ENCODE measurements at places on chromosomes 2 and 18.

DNA sequence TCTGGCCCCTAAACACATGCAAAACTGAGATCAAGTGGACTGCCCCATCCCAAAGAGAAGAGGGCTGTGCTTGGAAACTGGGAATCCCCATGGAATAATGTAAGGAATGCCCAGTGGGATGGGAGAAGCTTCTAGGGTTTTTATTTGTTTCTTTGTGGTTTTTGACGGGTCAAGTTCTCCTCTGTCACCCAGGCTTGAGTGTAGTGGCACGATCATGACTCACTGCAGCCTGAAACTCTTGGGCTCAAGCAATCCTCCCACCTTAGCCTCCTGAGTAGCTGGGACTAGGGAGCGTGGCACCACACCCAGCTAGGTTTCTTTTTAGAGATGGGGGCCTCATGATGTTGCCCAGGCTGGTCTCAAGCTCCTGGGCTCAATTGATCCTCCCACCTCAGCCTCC, 101.7 kb upstream of the ZSWIM2 start:
- DNase-seq = no peak

DNA sequence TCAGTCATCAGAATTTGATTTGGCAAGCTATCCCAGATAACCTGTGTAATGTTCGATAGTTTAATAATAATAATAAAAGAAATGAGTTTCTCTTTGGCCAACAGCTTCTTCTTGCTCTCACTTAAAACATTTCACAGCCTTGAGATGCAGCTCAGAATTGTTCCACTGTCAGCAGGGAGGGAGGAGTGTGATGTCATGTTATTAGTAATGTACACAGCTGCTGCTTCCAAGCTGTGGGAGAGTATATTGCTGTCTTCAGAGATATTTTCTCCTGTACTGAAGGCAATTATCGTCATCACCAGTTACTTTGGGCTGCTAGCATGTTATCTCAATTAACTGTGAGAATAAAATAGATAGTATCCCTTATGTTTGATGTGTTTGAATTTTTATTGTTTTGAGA, 146.9 kb upstream of the MAP3K20 start:
- no peak for DNase-seq

DNA sequence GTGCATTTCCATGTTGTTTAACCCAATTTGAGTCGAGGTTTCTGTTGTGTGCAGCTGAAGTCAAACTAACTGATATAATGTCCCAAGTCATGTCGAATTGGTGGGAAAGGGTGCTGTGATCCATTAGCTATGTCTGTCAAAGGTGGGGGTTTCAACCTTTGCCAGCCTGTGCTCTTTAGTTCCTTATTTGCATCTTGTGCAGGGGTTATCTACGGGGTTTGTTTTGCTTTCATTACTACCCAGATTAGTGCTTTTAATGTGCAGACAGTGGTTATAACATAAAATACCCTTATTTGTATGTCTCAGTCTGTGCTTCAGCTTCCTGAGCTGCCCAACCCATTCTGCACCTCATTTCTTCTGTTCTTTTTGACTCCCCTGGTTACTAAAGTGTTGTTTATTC, 271.9 kb upstream of the CXCR4 start:
- DNase-seq = no peak

GRCh38 chr2:166994588-166995336, 106.5 kb downstream of the XIRP2 start:
- DNase-seq = no peak

GRCh38 chr2:216607277-216607560, 26.0 kb upstream of the IGFBP2 start:
- DNase-seq = no peak

DNA sequence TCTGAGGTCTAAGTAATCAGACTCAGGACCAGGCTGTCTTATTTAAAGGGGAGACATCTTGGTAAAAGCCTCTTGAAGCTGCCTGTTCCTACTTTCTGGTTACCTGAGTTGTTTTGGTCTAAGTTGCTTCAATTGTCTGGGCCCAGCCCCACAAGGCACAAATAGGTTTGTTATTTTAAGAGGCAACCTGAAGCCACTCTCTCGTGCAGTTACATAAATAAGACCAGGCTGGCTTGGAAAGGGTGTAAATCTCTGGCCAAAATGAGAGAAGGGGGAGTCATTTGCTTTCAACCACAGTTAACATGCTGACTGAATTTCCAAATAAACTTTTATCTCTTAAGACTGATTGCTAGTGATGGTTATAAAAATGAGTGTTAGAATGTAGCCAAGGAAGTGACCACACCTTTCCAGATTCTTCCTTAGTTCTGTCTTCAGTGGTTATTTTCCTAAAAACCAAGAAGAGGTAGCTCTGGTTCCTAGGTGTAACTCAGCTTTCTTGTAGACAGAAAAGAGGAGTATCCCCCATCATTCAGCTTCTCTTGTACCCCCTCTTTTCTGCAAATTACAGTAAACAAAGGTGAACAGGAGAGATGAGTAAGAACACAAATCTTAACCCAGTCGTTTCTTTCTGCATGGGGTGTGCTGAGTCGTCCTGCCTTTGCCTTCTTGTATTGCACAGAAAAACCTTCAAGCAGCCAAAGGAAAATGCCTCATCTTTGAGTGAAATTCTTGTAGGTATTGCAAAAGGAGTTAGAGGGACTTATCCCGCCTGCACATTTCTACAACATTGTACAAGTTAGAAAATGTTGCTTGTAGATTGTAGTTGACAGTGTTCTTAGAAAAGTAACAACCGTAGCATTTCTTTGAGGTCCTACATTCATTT, 161.5 kb upstream of the NT5C1B start:
- peak; percentile 54 for DNase-seq

GRCh38 chr2:69489793-69490192, 52.6 kb upstream of the NFU1 start:
- DNase-seq = no peak

GRCh38 chr18:79738041-79738461, 58.4 kb downstream of the CTDP1 start:
- DNase-seq = no peak

- no peak for DNase-seq
These were observed 172.4 kb downstream of the DDX1 start for GRCh38 chr2:15763822-15764682.

DNA sequence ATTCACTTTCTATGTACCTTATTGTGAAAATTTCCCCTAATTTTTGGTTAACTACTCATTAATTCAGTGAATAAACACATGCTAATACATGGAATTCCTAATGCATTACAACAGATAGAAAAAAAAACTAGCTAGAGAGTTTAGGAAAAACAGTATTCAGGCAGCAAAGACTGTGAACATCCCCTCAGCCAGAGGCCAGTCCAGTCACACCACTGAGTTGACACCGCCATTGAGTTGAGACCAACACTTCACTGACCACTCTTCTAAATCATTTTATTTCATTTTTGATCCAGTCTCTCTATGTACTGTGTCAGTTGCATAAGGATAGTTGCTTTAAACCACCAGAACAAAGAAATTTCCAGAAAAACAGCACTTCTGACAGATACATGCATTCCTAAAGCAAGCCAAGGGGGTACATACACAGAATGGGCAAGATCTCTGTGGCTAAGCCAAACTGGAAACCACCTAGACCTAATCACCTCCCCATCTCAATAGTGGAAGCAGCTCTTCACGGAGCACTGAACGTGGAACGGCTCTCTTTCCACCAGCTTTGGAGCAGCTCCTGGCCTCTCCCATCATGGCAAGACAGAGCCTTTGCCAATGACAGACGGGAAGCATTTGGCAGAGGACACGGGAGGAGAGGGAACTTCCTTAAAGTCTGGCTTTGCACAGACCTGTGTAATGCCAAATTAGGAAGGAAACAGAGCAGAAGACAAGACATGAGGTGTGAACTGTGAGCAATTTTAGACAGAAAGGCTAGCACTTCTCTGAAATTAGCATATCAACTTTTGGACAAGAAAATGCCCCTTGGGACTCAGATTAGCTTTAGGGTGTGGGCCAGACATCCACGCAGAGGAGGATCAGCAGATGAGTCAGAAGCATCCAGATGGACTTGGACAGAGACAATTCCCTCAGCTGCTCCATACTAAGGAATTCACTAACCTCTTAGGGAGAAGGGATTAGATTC, 36.4 kb downstream of the CACNB4 start:
- DNase-seq = no peak

GRCh38 chr2:13030606-13031005, 313.9 kb downstream of the TRIB2 start:
- DNase-seq = no peak

- no peak for DNase-seq
These were observed 2.6 kb upstream of the PRLH start for GRCh38 chr2:237563816-237564215.

DNA sequence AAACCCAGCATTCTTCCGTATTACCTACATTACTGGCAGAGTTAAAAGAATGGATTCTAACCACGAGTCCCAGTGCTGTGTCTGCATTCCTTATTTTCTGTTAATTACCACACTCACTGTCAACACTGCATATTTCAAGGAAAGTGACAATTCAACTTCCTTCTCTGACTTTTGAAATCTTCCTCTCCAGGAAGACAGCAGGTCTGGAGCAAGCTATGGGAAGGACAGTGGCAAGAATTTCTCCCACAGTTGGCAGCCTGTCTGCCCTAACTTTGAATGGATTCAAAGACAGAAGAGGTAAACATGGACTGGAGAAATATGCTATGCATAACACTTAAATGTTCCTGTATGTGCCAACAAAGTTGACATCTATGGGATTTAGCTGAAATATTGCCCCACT, 700.5 kb upstream of the CHAC2 start:
- DNase-seq = no peak

- no peak for DNase-seq
These were observed 126.7 kb downstream of the BCL2 start for GRCh38 chr18:63192885-63193349.

DNA sequence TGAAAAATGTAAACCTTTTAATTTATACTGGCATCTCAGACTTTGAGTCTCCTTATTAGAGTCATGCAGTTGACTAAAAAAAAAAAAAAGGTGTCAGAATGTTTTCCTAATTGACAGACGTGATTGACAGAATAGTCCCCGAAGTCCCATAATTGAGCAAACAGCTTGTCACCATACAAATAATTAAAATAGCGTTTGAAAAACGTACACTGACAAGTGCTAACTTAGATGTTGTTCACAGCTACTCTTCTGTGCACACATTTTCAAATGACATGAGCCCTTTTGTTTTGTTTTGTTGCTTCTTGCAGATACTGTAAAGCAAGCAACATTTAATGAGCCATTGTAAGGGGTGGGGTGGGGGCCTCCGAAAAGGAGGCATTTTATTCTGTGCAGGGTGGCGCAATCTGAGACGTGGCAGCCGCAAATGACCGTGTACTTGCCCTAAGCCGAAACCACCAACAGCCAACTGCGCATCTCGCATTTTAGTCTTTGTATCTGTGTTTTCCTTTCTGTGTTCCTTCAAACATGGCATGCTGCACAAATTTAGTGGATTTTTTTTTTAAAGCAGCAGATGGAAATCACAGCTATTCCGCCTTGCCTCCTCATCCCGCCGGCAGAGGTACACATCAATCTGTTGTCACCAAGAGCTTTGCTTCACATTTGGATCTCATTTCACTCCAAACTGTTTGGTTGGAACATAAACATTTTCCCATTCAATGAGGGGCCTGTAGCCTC, 52.4 kb downstream of the LPIN1 start:
- no peak for DNase-seq

DNA sequence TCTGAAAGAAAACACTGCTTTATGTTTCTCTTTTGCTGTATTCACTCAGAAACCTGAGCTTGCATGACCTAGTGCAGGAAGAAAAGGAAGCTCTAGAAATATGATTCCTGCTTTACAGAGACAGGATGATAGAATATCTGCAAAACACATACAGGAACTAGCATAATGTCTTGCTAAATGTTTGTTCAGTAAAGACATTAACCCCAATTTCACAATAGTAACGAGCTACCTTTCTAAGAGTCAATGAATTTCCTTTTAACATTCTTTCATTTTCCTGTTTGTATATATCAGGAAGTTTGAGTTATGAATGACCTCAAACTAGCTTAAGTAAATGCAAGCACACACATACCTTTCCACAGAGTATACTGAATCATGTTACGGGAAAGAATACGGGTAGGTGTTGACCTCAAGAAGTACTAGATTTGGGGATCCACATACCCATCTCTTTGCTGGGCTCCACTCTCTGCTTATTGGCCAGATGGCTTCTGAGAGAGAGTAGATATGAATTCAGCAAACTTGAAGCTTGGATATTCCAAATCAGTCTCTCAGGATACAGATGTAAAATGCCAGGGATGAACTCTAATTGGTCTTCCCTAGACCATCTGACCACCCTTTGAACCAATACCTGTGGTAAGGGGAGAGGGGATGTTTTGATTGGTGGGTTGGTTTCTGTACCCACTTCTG, 18.2 kb upstream of the ACSL3 start:
- DNase-seq = no peak

GRCh38 chr2:41387519-41387918, 660.3 kb upstream of the PKDCC start:
- no peak for DNase-seq

- no peak for DNase-seq
These were observed 51.6 kb downstream of the NEDD4L start for GRCh38 chr18:58095655-58096054.

DNA sequence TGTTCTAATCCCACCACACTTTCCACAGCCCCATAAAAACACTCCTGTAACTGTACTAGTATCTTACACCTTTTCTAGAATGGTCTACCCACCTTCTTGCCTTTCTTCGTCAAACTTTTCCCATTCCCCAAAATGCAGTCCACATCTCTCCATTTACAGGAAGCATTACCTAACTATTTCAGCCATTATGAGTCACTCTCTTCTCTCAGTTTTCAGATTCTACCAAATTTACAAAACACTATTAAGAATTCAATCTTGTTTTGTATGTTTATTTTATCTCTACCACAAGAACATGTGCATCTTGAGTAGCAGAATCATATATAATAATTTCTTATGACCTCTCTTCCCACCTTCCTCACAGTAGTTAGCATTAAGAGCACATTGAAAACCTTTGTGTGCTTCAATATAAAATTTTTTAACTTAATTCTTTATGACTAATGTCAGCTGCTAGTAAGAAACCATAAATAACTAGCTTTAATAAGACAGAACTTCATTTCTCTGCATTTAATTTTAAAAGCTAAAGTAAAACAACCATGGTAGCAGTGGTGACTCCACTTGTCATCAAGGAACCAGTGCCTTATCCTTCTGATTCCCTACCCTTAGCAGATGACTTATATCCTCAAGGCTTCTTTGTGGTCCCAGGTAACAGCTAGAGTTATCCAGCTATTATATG, 56.6 kb upstream of the MAP2 start:
- DNase-seq = no peak

- DNase-seq = no peak
These were observed 166.0 kb upstream of the STK17B start for GRCh38 chr2:196337208-196337953.

DNA sequence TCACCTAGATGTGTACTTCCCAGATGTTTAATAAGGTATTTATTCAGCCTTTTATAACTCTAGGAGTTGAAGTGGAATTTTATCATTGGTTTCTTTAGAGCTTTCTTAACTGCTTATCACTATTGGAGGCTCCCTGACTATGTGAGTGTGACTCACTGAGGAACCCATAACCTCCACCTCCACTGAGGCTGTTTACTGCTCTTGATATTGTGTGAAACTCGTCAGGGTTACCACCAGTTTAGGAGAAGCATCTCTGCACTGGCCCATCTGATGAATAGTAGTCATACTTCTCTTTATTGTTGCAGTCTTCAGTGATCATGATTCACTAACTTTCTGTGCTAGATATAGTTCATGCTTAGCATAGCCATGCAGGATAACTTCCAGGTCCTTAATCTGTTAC, 79.6 kb upstream of the UBXN4 start:
- no peak for DNase-seq

- DNase-seq = no peak
These were observed 496.9 kb upstream of the VRK2 start for GRCh38 chr2:57549642-57550102.

GRCh38 chr18:41462946-41463345, 492.1 kb upstream of the PIK3C3 start:
- no peak for DNase-seq
